Effector memory CD8-positive, alpha-beta T cell (primary cell): ENCODE measurements at places on chromosomes 12 and 14.
A peak's percentile ranks its signal among the peaks of the same experiment; 100 is the strongest.

DNA sequence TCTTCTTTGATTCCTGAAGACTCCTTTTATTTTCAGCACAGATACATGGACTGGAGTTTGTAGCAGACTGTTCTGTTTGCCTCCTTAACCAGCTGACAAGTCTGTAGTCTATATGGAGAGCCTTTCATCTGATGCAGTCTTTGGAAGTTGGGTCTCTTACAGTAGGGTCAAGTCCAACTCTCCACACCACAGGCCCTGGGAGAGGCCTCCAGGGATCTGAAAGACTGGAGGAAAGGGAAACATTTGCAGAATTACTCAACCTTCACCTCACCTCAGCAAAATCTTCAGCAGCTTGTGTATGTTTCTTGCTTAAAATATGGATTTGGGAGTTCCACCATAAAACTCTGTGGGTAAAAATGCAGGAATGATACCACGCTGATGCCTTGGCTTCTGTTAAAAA, 188.4 kb downstream of the MSRB3 start:
- no peaks in the 10 kb centered on the region for H3K36me3 ChIP-seq
- H3K4me3 ChIP-seq: no peak overlapping the region
- no peak overlapping the region for H3K27ac ChIP-seq
- no peaks in the 10 kb centered on the region for H3K4me1 ChIP-seq
- no peaks in the 10 kb centered on the region for H3K27me3 ChIP-seq
- DNase-seq: no peak

GRCh38 chr12:127150028-127150427, 1116.9 kb upstream of the TMEM132C start:
- no peaks in the 10 kb centered on the region for H3K36me3 ChIP-seq
- DNase-seq: no peak
- peaks cover 8% of the 10 kb centered on the region for H3K4me1 ChIP-seq

GRCh38 chr14:99910337-99911309, 117.4 kb downstream of the EML1 start:
- no peak overlapping the region for H3K27ac ChIP-seq
- peaks cover 60% of the 10 kb centered on the region for H3K27me3 ChIP-seq
- no peak for DNase-seq
- H3K4me1 ChIP-seq: no peaks in the 10 kb centered on the region
- no peaks in the 10 kb centered on the region for H3K36me3 ChIP-seq
- no peak overlapping the region for H3K4me3 ChIP-seq

DNA sequence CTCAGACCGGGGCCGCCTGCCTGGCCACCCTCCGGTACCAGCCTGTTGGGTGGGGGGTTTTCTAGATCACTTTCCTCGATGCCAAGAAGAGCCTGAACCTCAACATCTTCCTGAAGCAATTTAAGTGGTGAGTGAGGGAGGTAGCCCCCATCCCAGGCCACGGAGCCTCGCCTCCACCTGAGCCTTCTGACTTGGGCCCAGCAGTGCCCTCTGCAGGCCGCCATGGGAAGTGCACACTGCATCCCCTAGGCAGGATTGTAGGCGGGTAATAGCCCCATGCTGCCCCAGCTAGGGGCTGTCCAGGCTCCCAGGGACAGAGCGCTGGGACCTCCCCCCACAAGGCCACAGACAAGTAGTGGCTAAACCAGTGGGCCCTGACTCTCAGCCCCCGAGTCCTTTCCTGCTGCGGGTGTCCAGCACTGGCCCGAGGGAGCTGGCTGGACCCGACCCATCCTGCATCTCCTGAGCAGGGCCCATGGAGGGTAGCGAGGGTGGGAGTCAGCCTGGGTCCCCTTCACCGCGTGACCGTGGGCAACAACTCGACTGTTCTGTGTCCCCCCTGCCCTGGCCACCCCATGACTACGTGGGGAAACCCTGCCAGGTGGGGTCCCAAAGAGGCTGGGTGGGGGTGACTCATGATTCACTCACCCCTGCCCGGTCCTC, 15.3 kb upstream of the ADSS1 start:
- no peak overlapping the region for H3K4me3 ChIP-seq
- no peaks in the 10 kb centered on the region for H3K36me3 ChIP-seq
- peaks cover 5% of the 10 kb centered on the region for H3K4me1 ChIP-seq
- H3K27me3 ChIP-seq: no peaks in the 10 kb centered on the region

- H3K36me3 ChIP-seq: no peaks in the 10 kb centered on the region
- H3K27ac ChIP-seq: no peak overlapping the region
- H3K27me3 ChIP-seq: peaks cover 62% of the 10 kb centered on the region
- H3K4me3 ChIP-seq: no peak overlapping the region
Measured at GRCh38 chr14:24351517-24351916, 11.7 kb upstream of the RIPK3 start.

GRCh38 chr12:512933-513332, 53.2 kb downstream of the B4GALNT3 start:
- H3K4me1 ChIP-seq: peaks cover 2% of the 10 kb centered on the region
- no peak overlapping the region for H3K27ac ChIP-seq
- no peak for DNase-seq
- no peak overlapping the region for H3K4me3 ChIP-seq
- H3K36me3 ChIP-seq: no peaks in the 10 kb centered on the region

- H3K27ac ChIP-seq: peak overlapping the region; percentile 67
- no peak for DNase-seq
- no peak overlapping the region for H3K4me3 ChIP-seq
- H3K27me3 ChIP-seq: no peaks in the 10 kb centered on the region
- peaks cover 42% of the 10 kb centered on the region for H3K4me1 ChIP-seq
- H3K36me3 ChIP-seq: no peaks in the 10 kb centered on the region
Measured at GRCh38 chr12:44830566-44831055, 45.5 kb downstream of the NELL2 start.

GRCh38 chr12:91763654-91764370, 381.8 kb downstream of the BTG1 start:
- H3K4me1 ChIP-seq: peaks cover 3% of the 10 kb centered on the region
- no peaks in the 10 kb centered on the region for H3K27me3 ChIP-seq
- no peak for DNase-seq
- H3K36me3 ChIP-seq: no peaks in the 10 kb centered on the region

- no peak overlapping the region for H3K4me3 ChIP-seq
- H3K4me1 ChIP-seq: peaks cover 8% of the 10 kb centered on the region
- DNase-seq: no peak
- H3K27me3 ChIP-seq: peaks cover 63% of the 10 kb centered on the region
- H3K36me3 ChIP-seq: peaks cover 5% of the 10 kb centered on the region
Measured at GRCh38 chr12:3222306-3222705, 145.1 kb downstream of the TSPAN9 start.

GRCh38 chr14:65813760-65814384, 401.3 kb downstream of the FUT8 start:
- H3K4me1 ChIP-seq: no peaks in the 10 kb centered on the region
- no peaks in the 10 kb centered on the region for H3K27me3 ChIP-seq
- H3K36me3 ChIP-seq: no peaks in the 10 kb centered on the region
- DNase-seq: no peak
- no peak overlapping the region for H3K4me3 ChIP-seq
- no peak overlapping the region for H3K27ac ChIP-seq

GRCh38 chr14:68576496-68577244, 216.2 kb downstream of the ZFP36L1 start:
- no peak overlapping the region for H3K4me3 ChIP-seq
- H3K27ac ChIP-seq: no peak overlapping the region
- no peaks in the 10 kb centered on the region for H3K27me3 ChIP-seq
- H3K4me1 ChIP-seq: peaks cover 4% of the 10 kb centered on the region

- DNase-seq: peak; percentile 99
- peak within 1 kb of the TSS; percentile 96 for H3K27ac ChIP-seq
- H3K27me3 ChIP-seq: no peaks in the 10 kb centered on the region
- H3K36me3 ChIP-seq: peaks cover 40% of the 10 kb centered on the region
Measured at GRCh38 chr14:100238419-100239210, at the start of gene YY1. YY1 (plus strand) TSS chr14:100239144; CDS start chr14:100239245, 101 bp downstream.

- no peak for DNase-seq
- peaks cover 10% of the 10 kb centered on the region for H3K27me3 ChIP-seq
- H3K4me3 ChIP-seq: no peak overlapping the region
- H3K27ac ChIP-seq: no peak overlapping the region
- no peaks in the 10 kb centered on the region for H3K36me3 ChIP-seq
Measured at GRCh38 chr14:68934066-68934465, 45.0 kb downstream of the ACTN1 start.

DNA sequence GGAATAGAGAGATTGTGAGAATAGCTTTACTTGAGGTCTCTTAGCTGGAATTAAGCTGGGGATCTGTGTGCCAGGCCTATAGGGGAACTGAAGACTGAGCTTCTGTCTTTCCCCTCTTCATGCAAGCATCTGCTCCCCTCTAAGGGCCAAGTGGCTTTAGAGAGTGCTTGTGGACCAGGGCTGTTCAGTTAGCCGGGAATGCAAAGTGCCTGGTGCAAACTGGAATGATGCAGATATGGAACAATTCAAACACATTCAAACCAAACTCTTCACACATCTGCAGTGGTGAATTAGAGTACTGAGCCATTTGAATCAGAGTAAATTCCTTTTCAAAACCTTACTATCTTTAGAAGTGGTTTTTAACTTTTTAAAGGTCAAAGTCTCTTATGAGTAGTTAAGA, 99.0 kb downstream of the LIN7A start:
- H3K27ac ChIP-seq: no peak overlapping the region
- DNase-seq: no peak
- H3K4me3 ChIP-seq: no peak overlapping the region
- H3K36me3 ChIP-seq: no peaks in the 10 kb centered on the region
- H3K27me3 ChIP-seq: no peaks in the 10 kb centered on the region
- H3K4me1 ChIP-seq: no peaks in the 10 kb centered on the region

DNA sequence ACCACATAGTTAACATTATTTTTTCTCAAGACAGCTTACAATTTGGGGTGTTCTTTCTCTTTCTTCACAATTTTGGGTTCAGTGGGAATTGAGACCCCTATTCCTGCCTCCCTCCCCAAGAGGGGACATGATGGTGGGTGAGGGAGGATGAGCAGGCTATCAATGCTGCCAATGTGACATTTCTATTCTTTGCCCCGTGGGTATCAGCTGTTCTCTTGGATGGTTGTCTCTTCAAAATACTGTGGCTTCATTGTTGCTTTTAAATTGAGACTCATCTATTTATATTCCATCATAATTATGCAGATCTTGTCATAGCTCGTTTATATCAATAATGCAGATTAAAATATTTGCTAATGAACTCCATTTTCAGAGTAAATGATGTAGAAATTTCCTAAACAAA, 56.5 kb upstream of the ANO4 start:
- H3K4me3 ChIP-seq: no peak overlapping the region
- H3K27me3 ChIP-seq: peaks cover 10% of the 10 kb centered on the region
- DNase-seq: no peak
- no peaks in the 10 kb centered on the region for H3K4me1 ChIP-seq
- no peak overlapping the region for H3K27ac ChIP-seq
- H3K36me3 ChIP-seq: no peaks in the 10 kb centered on the region

- peaks cover 47% of the 10 kb centered on the region for H3K4me1 ChIP-seq
- H3K27ac ChIP-seq: peak overlapping the region; percentile 96
- no peak for DNase-seq
- H3K36me3 ChIP-seq: peaks cover 92% of the 10 kb centered on the region
Measured at GRCh38 chr14:24164518-24164991, 3.5 kb downstream of the IRF9 start.

DNA sequence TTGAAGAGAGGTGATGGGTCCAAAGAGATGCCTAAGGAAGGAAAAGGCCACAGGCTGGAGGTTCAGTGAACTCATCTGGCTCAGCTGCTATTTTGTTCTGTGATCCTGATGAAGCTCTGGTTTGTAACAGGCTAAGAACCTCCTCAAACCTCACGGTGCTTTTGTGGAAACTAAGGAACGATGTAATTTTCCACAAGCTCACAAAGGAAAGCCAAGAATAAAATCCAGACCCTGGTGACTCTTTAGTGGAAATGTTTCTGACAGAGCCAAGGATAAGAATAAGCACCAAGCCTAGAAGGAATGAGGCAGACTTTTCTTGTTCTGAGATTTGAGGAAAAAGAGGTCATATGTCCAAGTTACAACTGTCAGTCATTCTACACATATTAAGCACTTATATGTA, 93.6 kb downstream of the SLC24A4 start:
- no peaks in the 10 kb centered on the region for H3K36me3 ChIP-seq
- peaks cover 2% of the 10 kb centered on the region for H3K4me1 ChIP-seq
- no peak overlapping the region for H3K4me3 ChIP-seq
- no peak for DNase-seq
- no peak overlapping the region for H3K27ac ChIP-seq

DNA sequence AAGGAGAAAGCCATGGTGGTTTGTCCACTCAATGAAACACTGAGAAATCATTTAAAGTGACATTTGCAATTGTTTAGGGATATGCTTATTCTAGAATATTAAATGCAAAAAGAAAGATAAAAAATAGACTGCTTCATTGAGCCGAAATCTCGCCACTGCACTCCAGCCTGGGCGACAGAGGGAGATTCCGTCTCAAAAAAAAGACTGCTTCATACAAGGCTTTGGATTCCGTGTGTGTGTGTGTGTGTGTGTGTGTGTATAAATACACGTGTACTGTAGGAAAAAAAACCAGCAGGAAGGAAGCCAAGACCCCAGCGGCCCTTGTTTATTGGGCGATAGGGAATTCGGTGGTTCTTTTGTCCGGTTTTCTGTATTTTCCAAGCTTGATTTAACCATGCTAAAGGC, 3.2 kb upstream of the ZNF839 start:
- DNase-seq: no peak
- H3K4me1 ChIP-seq: peaks cover 35% of the 10 kb centered on the region
- no peaks in the 10 kb centered on the region for H3K27me3 ChIP-seq
- peaks cover 45% of the 10 kb centered on the region for H3K36me3 ChIP-seq

DNA sequence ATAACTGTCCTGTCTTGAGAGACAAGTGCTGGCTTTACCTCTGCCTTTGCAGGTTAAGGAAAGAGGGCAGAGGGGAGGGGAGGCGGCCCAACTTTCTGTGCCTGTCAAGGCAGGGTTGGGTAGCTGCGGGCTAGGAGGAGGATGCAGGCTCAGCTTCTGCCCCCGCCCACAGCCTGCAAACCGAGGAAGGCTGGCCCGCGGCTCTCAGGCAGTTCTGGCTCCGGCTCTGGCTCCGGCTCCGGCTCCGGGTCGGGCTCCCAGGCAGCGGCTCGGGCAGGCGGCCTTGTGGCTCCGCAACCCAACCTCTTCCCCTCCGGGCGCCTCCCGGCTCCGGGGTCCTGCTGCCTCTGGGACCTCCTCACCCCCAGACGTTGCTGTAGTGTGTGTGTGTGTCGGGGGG, 92.9 kb downstream of the TMEM30B start:
- no peak overlapping the region for H3K4me3 ChIP-seq
- H3K27ac ChIP-seq: no peak overlapping the region
- peaks cover 3% of the 10 kb centered on the region for H3K4me1 ChIP-seq
- no peak for DNase-seq
- peaks cover 62% of the 10 kb centered on the region for H3K27me3 ChIP-seq

- H3K27me3 ChIP-seq: peaks cover 39% of the 10 kb centered on the region
- no peak for DNase-seq
- no peak overlapping the region for H3K4me3 ChIP-seq
- no peak overlapping the region for H3K27ac ChIP-seq
Measured at GRCh38 chr14:72618424-72618823, 275.5 kb downstream of the DPF3 start.
